ENCODE measurements at places on chromosomes 7 and 10.

DNA sequence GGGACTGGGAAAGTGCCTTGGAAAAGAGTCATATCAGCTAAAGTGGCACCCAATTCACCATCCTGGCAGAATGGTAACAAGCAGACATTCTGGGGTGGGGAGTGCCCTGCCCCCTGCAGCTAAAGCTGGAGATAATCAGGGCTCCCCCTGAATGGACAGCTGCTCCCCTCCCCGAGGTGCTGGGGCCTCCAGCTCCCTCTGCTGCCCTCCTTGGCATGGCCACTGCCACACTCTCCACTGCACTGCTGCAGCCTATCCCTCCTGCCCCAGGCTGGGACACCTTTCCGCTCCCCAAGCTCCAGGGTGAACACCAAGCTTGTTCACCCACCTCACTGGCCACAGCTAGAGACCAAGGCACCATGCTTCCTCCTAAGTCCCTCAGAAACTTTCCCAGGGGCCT is 9.8 kb upstream of the PARD3 start:
- no peak for DNase-seq

- no peak for DNase-seq
These were observed 223.1 kb downstream of the FGFR2 start for GRCh38 chr10:121375172-121375571.

DNA sequence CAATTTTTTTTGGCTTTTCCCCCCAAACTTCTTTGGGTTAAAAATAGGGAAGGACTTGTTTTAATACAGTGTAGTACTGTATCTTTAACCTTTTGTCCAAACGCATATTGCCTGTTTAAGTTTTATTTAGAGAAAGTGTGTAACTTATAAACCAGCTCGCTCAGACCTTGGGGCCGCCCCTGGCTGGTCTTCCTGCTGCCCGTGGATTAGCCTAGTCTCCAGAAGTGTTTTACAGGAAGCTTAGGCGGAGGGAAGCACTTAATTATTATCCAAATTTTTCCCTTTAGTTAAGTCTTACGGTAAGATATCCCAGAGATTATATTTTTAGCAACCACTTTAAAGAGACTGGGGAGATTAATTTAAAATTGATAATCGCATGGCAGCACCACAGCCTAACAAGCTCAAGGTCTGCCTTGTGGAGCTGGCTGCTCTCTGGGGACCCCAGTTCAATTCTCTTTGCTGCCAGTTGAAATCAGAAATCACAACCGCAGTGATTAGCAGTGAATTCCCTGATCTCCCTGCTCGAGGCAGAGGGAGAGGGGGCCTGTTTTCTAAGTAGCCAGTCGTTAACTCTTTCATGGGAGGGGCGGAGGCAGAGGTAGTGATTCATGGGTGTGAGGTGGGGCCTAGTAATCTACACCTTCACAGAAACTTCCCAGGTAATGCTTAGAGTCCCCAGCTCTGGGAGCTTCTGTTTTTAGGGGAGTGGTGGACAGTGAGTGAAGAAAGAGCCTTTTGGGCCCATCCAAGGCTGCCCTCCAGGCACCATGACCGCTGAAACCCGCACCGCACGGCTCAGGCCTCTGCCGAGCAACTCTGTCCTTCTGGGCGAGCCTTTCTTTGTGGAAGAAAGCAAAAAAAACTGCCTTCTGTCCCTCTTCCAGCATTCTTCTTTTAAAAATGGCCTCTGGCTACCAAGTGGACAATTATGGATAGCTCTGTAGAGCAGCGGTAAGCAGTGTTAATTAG is 548.7 kb upstream of the GALNT17 start:
- DNase-seq, result no peak

DNA sequence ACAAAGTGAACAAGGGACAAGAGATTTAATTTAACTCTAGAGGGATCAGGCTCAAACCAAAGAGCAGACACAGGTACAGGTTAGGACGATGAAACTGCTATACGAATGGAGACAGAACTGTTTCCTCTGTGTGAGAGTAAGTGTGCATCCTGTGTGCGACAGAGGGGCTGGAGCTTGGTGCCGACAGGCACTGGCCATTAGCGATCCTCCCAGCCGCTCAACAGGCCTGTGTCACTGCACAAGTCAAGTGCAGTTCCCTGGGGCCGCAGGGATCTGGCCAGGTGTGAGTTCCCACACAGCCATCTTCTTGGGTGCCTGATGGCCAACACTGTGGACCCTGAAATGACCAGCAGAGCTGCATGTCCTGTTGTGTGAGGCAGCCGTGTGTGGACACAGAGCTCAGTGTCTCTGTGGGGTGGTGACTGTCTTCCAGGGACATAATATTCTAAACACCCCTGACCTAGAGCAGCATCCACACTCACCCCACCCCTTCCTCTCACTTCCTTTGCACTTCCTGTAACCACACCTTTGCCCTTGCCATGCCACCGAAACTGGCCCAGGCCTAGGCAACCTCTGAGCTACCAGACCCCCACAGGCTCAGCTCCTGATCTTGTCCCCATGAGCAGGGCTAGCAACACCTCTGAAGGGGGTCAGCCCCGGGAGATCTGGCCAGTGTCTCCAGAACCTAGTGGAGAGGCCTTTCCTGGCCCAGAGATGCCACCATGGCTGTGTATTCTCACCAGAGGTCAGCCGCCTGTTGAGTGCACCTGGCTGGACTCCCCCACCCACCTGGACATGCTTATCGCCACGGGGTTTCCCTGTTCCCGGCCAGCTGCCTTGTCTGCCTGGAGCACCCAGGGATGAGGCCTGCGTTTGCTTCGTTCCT is 11.7 kb upstream of the TBRG4 start:
- no peak for DNase-seq

DNA sequence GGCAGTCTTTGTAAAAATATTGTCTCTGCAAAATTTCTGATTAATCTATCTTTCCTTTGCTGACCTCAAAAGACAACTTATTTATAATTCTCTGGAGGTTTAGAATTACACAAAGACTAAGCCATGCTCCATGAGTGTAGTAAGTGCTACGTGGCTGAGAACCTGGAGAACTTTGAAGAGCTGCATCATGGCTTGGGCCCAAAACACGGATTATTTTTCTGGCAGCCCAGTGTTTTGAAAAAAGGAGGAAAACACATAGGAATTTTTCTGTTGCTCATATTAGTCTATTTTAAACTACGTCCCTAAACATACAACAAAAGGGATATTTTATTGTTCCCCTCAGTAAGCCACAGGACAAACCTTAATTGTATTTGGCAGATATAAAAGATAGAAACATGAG is 360.7 kb upstream of the MYO3A start:
- DNase-seq, result no peak

DNA sequence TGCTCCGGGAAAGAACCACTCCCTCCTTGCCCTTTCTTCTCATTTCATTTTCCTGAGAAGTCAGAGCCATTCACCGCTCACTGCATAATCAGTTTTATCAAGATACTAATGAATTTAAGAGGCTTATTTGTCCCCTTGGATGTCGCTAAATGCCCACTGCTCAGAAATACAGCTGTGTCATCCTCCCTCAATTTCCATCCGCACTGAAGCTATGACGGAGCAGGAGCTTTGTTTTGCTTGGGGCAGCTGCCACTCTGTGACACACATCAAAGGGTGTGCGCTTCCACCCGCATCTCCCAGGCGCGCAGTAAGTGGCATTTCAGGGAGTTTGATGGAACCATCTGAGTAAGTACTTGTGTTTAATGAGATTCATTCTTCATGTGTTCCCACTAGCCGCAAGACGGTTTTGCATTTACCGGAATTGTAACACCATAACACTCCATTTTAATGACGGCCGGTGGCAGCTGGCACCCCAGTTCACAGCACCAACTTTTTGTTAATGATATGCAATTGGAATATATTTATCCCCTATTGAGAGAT is 103.8 kb upstream of the PARD3 start:
- DNase-seq, result no peak

GRCh38 chr7:5656233-5656632 is 125.2 kb downstream of the RNF216 start:
- no peak for DNase-seq

- DNase-seq, result no peak
These were observed 9.4 kb downstream of the PDAP1 start for GRCh38 chr7:99398891-99399445.

GRCh38 chr7:80833289-80834268 is 85.3 kb downstream of the SEMA3C start:
- no peak for DNase-seq

DNA sequence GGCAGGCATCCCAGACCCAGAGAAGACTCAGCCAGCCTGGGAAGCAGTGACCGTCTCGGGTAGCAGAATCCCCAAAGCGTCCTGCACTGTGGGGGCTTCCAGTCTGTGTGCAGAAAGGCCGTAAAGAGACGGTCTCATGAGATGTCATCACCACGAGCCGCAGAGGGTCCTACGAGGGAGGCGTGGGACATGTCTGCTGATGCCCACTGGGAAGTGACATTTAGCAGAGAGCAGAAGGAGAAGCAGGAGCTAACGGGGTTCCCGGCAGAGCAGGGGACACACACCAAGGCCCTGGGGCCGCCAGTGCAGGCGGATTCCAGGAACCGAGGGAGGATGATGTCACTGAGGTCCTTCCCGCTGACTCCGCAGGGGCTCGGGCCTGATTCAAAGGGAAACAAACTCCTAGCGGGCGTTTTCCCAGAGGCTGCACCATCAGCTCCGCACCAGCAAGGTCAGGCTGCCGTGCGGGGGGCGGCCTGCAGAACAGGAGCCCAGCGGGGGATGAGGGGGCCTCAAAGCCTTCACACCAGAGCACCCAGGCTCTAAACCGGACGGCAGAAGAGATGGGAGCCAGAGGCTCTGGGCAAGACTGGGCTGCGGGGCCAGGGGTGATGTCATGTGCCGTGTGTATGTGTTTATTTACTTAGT is 85.4 kb upstream of the PDGFA start:
- DNase-seq, result no peak

GRCh38 chr7:16745645-16746044 is 7.9 kb upstream of the TSPAN13 start:
- DNase-seq, result no peak

All from activated naive CD8-positive, alpha-beta T cell treated with anti-CD3 and anti-CD28 coated beads, Interleukin-2, amount 50 U/mL, for 16 hours (primary cell).